ENCODE measurements at places on chromosomes 5 and 9.

DNA sequence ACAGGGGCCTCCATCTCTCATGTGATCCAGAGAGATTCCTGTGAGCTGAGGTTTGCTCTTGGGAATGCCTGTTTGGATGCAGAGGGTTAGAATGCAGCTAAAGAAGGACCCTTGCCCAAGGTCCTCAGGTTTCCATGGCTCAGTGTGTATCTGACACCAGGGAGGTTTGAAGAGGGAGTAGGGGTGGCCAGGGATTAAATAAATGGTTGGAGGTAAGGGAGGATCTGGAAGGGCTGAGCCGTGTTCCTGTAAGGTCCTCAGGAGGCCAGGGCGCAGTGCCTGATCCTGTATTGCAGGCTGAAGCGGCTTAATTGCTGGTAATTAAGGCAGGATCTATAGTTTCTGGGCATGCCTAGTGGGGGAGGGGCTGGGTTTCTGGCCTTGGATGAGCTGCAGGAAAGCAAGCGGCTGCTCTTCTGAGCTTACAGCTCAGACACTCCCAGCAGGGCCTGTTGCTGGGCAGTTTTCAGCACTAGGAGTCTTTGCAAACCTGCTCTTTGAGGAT lies 41.5 kb upstream of the MAP1B start:
- no peak for DNase-seq

DNA sequence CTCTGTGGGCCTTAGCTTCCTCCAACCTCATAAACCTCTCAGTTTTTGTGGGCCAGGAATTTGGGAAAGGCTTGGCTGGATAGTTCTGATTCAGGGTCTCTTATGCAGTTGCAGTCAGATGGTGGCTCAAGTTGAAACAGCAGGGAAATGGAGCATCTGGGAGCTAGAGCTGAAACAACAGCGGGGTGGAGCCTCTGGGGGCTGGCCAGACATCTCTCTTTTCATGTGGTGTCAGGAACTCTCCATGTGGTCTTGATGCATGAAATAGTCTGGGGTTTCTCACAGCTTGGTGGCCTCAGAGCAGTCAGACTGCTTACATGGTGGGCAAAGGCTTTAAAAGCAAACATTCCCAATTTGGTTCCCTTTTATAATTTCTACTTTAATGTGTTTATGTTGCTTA lies 13.5 kb downstream of the ZNF346 start:
- no peak for DNase-seq

- DNase-seq: no peak
These were observed 381.6 kb downstream of the TMEM38B start for GRCh38 chr9:106075960-106076327.

GRCh38 chr5:159362220-159362619 lies 31.9 kb upstream of the IL12B start:
- no peak for DNase-seq

Measured in stimulated activated CD8-positive, alpha-beta memory T cell treated with anti-CD3 and anti-CD28 coated beads, Interleukin-15, amount 100 ng/mL, for 4 hours (primary cell).